ENCODE measurements at places on chromosomes 5 and 9.

GRCh38 chr9:125374443-125375309 lies 113.0 kb downstream of the GAPVD1 start:
- DNase-seq = peak; percentile 38

GRCh38 chr5:164207646-164208045 lies 702.2 kb downstream of the MAT2B start:
- DNase-seq = no peak

DNA sequence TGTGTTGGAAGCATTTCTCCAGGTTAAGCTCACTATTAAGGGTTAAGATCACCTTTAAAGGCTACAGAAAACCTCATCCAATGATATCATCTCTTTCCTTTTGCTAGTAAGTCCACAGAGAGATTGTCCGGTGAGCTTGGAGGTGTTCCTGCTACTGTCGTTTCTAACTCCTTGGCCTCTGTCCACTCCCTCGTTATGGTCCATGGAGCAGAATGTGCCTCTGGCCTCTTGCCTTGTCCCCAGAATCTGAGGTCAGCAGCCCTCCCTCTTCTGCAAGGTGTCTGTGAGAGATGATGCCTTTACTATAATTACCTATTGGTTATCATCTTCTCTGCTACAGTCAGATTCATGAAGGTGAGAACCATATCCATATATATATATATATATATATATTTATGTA lies 15.0 kb downstream of the ORM2 start:
- no peak for DNase-seq

- no peak for DNase-seq
Observed at GRCh38 chr5:145499483-145499882, 335.7 kb downstream of the PRELID2 start.

DNA sequence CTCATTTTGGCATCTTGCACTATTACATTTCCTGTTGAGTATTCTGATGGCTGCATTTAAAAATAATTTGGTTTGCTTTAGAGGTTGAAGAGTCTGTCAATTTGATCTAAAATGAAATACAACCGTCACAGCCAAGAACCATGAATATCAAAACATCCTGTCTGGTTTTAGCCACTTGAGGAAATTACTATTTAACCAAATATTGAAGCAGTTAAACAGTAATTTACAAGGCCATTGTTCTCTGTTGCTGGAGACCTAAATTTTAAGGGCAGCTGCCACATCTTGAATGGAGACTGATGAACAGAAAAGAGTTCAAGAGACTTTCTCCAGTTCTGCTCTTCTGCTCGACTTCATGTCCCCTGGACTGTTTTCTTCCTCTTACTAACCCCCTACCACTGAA lies 549.4 kb downstream of the LRRC70 start:
- DNase-seq = no peak

DNA sequence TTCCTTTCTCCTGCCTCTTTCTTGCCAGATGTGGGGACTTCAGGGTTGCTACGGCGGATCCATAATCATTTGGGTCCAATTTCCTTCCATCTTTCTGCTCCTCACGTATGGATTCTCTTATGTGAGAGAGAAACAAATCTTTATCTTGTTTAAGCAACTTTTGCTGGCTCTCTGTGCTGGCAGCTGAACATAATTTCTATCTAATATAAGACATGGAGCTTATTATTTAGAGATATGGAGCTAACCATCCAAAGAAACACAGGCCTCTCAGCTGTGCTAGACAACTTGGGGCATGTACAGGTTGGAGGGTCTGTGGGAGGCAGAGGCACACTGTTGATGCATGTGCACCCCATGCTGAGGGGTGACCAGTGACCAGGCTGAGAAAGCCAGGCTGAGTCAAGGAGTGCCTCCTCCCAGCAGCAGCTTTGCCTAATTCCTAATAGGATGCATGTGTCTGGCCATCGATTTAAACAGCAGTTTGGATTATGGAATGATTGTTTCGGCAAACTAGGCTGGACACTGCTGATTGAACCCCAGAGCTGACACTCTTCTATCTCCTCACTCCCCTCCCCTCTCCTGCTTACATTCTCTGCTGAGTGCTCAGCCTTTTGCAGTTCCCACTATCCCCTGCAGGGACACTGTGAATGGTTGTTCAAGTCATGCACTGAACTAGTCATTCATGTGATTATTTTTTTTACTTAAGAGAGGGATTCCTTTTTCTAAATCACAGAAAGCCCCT lies 195.8 kb downstream of the ERCC6L2 start:
- no peak for DNase-seq

GRCh38 chr9:34991607-34992375 lies 2.2 kb downstream of the DNAJB5 start:
- no peak for DNase-seq

DNA sequence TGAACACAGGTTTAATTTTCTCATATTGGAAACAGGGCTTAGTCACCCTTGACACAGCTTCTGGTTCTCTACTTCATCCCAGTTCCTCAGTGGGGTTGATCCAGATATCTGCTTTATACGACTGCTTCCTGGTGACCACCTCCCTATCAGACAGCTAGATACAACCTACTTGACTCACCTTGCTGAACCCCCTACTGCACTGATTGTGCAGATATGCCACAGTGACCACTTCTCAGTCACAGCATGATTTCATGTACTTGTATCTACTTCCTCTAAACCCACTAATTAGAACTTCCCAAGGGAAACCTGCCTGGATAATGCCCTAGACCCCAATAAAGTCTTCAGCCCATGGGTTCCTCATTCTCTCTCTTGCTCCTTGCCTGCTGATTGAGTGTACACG lies 18.4 kb upstream of the RFK start:
- DNase-seq = no peak

- DNase-seq = no peak
Observed at GRCh38 chr9:124198331-124198730, 59.4 kb upstream of the NEK6 start.

DNA sequence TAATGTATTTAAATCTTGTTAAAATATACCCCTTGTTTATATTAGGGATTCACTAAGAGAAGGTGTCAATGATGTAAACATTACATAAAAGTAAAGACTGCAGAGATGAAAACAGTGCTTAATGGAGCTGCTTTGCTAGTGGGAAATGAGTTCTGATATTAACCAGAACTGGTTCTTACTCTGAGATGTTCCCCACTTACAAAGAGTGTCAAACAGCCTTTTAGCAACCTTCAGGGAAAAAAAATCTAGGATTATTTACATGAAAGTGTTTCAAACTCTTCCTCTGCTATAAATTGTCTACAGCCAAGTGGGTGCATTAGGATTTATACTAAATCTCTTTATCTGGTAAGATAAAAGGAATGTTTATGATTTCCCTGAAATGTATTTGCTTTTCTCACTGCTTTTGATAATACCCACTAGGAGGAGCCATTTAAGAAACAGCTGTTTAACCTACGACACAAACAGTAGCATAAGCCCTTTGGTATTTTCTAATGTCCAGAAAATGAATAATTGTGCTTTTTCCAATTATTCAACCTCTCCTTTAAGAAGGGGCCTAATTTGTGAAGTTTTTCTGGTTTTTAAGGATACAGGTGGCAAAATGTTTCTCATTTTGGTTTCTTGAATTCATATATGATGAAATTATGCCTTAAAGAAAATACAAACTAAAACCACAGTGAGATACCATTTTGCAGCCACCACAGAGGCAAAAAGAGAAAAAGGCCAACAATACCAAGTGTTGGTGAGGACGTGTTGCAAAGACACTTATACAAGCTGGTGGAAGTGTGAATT lies 186.3 kb downstream of the TLE4 start:
- DNase-seq = no peak

GRCh38 chr9:130382636-130383349 lies 62.0 kb upstream of the ASS1 start:
- DNase-seq = no peak

- DNase-seq = no peak
Observed at GRCh38 chr9:21782205-21782604, 20.2 kb upstream of the MTAP start.

DNA sequence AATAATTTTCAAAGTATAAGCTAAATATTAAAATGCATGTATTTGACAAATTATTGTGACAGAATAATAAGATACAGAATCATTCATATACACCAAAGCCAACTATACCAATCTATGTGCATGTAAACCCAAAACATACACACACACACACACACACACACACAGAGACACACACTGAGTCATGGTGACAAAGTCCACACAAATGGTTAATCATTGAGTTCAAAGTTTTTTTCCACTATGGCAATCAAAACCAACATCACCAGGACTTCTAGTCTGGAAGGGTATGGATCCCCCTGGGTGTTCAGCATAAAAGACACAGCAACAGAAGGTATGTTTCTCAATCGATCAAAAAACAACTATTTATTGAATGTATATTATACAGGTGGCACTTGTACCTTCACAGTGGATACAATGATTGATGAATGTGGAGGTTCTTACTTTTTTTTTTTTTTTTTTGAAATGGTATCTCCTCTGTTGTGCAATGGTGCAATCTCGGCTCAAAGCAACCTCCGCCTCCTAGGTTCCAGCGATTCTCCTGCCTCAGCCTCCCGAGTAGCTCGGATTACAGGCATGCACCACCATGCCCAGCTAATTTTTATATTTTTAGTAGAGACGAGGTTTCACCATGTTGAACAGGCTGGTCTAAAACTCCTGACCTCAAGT lies 137.0 kb downstream of the PDE4D start:
- no peak for DNase-seq

DNA sequence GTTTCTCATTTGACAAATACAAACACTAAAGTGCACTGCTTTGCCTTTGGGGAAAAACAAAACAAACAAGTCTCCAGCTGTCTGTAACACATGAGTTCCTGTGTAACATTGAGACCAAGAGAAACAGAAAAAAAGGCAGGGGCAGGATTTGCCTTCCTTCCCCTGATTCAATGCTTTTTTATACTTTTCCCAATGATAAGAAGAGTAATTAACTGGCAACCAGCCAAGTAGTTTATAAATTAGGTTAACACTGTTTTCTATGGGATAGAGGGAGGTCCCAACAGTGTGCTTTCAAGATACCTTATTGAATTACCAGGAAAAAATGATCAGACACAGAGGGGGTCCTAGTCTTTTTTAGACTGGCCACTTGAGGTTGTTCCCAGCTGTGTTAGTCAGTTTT lies 346.8 kb downstream of the TRIM36 start:
- no peak for DNase-seq

DNA sequence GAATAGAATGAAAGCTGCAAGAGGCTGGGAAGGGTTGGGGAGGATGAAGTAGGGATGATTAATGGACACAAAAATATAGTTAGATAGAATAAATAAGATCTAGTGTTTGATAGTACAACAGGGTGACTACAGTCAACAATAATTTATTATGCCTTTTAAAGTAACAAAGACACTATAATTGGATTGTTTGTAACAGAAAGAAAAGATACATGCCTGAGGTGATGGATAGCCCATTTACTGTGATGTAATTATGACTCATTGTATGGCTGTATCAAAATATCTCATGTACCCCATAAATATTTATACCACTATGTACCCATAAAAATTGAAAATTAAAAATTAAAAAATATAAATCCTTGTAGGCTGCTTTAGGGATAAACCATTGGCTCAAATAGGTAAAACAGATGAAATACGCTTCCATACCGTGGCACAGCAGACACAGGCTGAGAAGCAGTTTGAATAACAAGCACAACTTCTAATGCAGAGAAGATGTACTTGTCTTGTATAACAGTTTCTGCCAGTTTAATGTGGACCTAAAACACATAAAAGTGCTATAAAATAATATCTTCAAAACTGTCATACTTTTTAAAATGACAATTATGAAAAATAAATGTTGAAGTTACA lies 34.9 kb downstream of the APBA1 start:
- DNase-seq = no peak

GRCh38 chr5:112616812-112617547 lies 120.7 kb upstream of the APC start:
- no peak for DNase-seq

DNA sequence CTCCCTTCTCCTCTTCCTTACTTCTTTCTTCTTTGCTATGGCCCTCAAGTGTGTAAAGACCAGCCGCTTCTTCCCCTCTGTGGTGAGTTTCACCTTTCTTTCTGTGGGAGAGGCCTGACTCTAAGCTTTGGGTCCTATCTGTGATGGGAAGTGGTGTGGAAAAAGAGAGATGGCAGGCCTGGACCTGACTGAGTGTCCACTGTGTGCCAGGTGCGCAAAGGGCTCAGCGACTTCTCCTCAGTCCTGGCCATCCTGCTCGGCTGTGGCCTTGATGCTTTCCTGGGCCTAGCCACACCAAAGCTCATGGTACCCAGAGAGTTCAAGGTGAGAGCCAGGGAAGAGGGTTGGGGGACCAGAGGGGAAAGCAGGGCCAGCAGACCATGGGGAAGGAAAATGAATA lies 5.9 kb downstream of the SLC4A9 start:
- DNase-seq = no peak

DNA sequence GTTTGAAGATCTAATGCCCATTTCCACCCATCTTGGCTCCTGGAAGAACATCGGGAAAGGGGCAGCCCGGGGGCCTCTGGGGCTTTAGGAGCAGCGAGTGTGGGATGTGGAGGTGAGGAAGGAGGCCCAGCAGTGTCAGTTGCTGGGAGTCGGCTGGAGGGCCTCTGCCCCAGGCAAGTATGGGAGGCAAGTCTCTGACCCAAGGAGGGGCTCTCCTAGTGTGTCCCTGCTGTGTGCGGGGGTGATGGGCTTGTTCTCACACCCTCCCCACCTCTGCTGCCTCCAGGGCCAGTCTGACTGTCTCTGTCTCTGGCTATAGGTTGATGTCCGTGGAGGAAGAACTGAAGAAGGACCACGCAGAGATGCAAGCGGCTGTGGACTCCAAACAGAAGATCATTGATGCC lies 129.7 kb downstream of the DAB2IP start:
- DNase-seq = no peak

- DNase-seq = no peak
Observed at GRCh38 chr9:124267271-124267807, 9.6 kb downstream of the NEK6 start.

DNA sequence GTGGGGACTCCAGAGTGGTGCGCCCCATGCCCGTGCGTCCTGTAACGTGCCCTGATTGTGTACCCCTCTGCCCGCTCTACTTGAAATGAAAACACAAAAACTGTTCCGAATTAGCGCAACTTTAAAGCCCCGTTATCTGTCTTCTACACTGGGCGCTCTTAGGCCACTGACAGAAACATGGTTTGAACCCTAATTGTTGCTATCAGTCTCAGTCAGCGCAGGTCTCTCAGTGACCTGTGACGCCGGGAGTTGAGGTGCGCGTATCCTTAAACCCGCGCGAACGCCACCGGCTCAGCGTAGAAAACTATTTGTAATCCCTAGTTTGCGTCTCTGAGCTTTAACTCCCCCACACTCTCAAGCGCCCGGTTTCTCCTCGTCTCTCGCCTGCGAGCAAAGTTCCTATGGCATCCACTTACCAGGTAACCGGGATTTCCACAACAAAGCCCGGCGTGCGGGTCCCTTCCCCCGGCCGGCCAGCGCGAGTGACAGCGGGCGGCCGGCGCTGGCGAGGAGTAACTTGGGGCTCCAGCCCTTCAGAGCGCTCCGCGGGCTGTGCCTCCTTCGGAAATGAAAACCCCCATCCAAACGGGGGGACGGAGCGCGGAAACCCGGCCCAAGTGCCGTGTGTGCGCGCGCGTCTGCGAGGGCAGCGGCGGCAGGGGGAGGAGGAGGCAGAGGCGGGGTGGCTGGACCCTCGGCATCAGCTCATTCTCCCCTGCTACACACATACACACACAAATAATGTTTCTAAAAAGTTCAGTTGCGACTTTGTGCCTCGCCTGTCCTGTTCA lies 668 bp downstream of the GLIS3 start:
- no peak for DNase-seq
